ENCODE measurements at places on chromosomes 3 and 15. TPM values are rescaled to one million over a fixed set of nuclear protein-coding genes. Genes with fewer than 3 reads are reported as not detected.

DNA sequence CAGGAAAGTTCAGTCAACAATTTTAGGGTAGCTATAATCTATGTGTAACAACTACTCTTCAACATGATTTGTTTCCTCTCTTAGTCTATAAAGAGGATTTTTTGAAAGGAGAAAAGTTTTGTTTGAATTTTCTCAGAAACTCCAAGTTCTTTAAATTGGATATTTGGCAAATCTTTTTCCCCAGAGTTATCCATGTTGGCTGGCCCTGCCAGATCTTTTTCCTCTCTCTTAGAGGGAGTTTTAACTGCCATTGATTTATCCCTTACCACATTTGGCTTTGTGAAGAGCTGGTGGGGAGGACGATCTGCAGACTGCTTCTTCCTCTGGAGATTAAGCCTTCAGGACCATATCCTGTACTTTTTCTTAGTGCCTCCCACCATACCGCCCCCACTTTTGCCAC lies 64.9 kb upstream of the ROPN1 start:
- no peak for DNase-seq

GRCh38 chr3:72078676-72079368 lies 293.9 kb upstream of the PROK2 start:
- DNase-seq: no peak

GRCh38 chr3:84039099-84039498 lies 919.7 kb upstream of the CADM2 start:
- DNase-seq: no peak

GRCh38 chr3:156388497-156389448 lies 166.1 kb downstream of the SSR3 start:
- no peak for DNase-seq

DNA sequence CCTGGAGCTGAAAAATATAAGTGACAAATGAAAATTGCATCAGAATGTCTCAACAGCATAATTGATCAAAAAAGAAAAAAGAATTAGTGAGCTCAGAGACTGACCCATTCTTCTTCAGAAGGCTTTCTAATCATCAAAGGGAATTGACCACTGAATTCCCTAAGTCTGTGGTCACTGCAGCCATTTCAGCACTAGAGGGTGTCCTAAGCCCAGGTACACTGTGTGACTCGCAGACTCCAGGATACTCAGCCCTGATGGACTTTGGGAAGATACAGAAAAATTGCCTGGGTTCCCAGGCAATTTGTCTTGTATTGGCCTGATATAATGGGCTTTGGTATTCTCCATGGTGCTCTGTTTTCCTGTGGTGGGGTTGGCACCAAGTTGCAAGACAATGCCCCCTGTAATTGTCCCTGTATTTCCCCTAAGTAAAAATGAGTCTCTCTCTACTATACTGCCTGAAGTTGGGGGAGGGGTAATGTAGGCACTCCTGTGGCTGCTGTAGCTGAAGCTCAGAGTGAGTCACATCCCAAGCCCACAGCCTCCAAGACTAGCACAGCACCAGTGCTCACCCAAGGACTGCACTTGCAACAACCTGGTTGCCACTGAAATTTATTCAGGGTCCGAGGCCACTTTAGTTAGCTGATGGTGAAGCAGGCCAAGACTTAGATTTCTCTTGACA lies 256.0 kb upstream of the STAC start:
- no peak for DNase-seq

- no peak for DNase-seq
Observed at GRCh38 chr3:187019542-187020072, 89.3 kb downstream of the ST6GAL1 start.

Gene UBA3
- total RNA-seq: 20.0 TPM

GRCh38 chr3:29516164-29516563 lies 235.3 kb downstream of the RBMS3 start:
- no peak for DNase-seq

- DNase-seq: no peak
Observed at GRCh38 chr3:167936019-167936418, 159.7 kb downstream of the GOLIM4 start.

DNA sequence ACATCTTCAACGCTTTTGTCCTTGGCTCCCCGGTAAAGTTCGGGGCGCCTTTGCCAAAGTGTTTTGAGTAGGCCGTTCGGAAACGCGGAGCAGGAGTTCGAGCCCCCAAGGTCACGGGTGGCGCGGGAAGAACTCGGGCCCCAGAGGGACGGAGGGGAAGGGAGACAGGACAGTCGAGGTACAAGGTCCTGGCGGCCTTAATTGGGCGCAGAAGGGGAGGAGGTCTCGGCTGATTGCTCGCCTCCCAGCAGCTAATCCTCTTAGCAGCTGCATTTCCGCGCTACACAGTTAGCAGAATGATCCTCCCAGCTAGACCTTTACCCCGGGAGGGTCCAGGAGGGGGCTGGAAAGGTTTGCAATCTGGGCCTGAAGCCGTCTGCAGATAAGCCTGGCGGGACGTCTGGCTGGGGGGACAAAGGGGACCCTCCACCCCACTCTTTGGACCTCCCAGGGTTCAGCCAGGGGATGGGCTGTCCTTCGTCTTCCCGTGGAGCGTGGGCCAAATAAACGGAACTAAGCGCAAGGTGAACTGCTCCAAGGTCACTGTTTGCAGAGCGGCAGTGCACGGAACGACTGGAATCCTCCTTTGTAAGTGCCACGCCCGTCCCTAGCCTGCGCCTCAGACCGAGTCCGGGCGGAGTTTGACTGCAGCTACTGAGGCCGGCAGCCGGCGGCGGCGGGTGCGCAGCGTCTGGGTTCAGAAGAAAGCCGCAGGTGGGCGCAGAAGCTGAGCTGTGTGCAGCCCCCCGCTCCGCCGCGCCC lies 7.2 kb downstream of the EOMES start:
- no peak for DNase-seq

- no peak for DNase-seq
Observed at GRCh38 chr3:43707266-43707665, 16.5 kb downstream of the ABHD5 start.

- DNase-seq: no peak
Observed at GRCh38 chr3:193980326-193980725, 155.6 kb upstream of the HES1 start.

- DNase-seq: no peak
Observed at GRCh38 chr3:24318677-24319287, 175.9 kb downstream of the THRB start.

- DNase-seq: no peak
Observed at GRCh38 chr15:27392163-27392562, 421.2 kb downstream of the GABRG3 start.

Gene LRRC31
- 1.7 TPM for total RNA-seq

Gene CYP8B1
- 425 TPM for total RNA-seq

GRCh38 chr3:185082149-185082548 lies 70.7 kb downstream of the C3orf70 start:
- no peak for DNase-seq

Gene CCDC39
- not detected for total RNA-seq

GRCh38 chr15:92061511-92062195 lies 208.1 kb downstream of the SLCO3A1 start:
- DNase-seq: no peak

GRCh38 chr15:77481670-77482069 lies 61.0 kb downstream of the HMG20A start:
- no peak for DNase-seq

DNA sequence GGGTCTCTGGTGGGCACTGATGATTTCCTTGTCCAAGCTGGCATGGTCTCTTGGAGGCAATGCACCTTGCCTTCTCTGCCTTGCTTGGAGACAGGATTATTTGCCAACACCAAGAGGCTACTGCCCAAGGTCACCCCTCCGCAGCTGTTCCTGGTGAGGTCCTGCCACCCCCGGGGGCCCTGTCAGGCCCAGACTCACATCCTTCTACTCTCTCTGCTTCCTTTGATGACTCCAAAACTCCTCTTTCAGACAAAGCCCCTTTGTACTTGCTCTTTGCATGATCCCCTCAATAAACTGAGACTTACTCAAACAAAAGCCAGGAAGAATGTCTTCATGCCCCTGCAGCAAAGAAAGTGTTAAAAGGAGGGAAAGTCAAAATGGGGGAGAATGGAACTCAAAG lies 137.7 kb downstream of the MEX3B start:
- DNase-seq: no peak

DNA sequence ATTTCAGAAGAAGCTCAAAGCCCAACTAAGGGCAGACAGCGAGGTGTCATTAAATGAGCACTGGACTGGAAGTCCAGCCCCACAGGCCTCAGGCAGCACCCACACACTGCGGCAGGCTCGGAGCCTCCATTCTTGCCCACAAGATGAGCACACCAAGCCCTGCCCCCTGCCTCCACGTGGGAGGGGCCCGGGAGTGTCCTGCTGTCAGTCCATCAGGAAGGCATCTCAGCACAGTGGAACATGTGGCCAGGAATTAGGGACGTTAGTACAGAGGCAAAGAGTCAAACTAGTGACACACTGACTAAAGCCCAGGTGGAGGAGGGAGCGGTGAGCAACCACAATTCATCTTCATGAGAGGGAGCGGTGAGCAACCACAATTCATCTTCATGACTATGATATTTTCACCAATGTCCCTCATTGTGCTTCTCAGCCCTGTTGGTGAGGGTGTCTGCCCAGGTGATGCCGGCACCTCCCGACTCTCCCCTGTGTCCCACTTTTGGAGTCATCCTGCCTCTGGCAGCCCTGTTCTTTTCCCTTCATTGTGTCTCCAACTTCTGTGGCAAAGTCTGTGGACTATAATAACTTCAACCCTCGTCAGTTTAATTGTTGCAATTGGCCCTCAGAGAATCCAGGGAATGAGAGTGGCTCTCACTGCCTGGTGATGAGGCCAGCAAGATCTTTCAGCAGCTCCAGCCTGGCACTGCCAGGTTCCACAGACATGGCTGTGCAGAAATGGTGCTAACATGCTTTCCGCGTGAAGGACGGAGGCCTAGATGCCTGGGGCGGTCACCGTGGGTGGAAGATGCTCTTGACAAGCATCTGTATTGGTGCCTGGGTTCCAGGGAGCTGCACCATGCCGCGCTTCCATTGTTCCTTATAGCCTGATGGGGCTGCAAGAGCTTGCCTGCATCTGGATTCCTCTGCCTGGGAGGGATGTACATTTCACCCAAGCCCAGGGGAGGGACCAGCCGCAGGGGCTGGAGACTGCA lies 23.1 kb upstream of the SKOR1 start:
- peak; percentile 22 for DNase-seq

DNA sequence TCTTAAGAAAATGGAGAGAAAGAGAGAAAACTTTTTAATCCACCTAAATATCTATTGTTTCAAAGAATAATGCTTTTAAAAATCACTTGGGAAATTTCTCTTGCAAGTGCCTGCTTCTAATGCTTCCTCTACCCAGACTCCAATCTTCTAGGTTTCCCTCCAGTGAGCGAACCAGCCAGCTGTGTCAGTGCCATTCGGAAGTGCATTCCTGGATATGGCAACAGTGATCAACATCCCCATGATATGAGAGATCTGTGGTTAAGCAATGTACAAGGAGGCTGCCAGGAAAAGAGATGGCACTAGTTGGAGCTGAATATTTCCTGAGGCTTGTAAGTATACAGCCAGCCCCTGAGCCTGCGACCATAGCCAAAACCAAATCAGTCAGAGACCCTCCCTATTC lies 53.3 kb upstream of the KCNMB2 start:
- no peak for DNase-seq

Gene FOXB1
- total RNA-seq: not detected

DNA sequence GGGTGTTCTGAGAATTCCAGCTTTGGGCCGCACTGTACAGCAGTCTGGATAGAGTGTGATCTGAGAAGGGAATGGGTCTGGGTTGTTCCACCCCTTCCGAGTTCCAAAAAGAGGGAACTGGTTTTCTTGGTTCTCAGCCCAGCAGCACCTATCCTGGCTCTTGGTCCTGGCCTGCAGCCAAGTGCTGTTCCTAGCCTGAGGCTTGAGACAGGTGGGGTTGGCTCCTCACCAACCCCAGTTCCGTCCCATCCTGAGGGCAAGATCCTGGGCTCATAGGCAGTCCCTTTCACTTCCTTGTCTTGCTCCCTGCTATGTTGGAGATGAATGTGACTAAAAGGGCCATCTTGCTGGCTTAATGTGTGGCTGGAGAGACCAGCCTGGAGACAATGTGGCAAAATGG lies 15.2 kb downstream of the IVD start:
- peak; percentile 83 for DNase-seq

GRCh38 chr15:60890375-60891230 lies 338.5 kb downstream of the RORA start:
- DNase-seq: no peak

Gene ARGFX
- not detected for total RNA-seq

Gene LHFPL4
- total RNA-seq: 0.28 TPM

Gene SKOR1
- 0.13 TPM for total RNA-seq

Gene CKMT1A
- not detected for total RNA-seq

GRCh38 chr15:34483644-34484043 lies 46.0 kb upstream of the GOLGA8A start:
- no peak for DNase-seq

GRCh38 chr15:75776065-75776423 lies 63.4 kb upstream of the CSPG4 start:
- no peak for DNase-seq

GRCh38 chr3:10185804-10186762 lies 21.4 kb downstream of the IRAK2 start:
- no peak for DNase-seq

- DNase-seq: no peak
Observed at GRCh38 chr3:157279237-157279636, 119.3 kb upstream of the CCNL1 start.

DNA sequence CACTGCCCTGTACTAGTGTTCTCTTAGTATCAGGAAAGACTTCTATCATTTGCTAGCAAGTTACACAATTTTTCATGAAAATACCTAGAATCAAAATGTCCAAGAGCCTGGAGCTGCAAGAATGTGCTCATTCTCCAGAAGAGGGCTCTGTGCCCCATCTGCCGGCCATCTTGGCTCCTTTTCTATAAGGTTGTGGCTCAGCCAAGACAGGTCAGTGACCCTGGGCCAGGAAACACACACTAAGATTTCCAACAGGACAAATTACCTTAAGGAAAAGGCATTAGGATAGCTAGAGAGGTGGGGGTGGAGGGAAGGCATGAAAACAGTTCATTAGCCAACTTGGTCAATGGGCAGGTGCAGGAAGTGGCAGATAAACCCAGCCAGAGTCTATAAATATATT lies 20.7 kb downstream of the TIMP4 start:
- peak; percentile 52 for DNase-seq

GRCh38 chr3:89116476-89116875 lies 9.1 kb downstream of the EPHA3 start:
- no peak for DNase-seq

Gene GHSR
- total RNA-seq: not detected
